ENCODE measurements at places on chromosomes 12 and 14. TPM values are rescaled to one million over a fixed set of nuclear protein-coding genes. Genes with fewer than 3 reads are reported as not detected.

KRT74 gene
- total RNA-seq, result not detected

GRCh38 chr14:66403183-66403582 lies 83.0 kb upstream of the CCDC196 start:
- DNase-seq, result no peak

DNA sequence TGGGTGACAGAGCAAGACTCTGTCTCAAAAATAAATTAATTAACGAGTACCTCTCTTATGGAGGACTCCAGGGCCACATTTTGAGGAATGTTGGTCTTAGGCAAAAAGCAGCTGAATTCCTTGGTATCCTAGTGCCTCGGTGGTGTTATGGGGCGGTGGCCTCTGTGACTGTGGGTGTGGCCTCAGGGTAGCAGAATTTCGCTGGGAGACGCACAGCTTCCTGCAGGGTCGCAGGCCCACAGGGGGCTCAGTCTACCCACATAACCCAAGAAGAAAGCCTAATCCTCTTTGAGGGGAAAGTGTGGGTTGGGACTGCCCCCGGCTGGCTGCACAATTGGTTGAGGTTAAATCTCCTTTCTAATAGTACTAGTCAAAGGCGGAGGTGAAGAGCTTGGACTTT lies 11.2 kb upstream of the SERPINA4 start:
- peak; percentile 26 for DNase-seq

DNA sequence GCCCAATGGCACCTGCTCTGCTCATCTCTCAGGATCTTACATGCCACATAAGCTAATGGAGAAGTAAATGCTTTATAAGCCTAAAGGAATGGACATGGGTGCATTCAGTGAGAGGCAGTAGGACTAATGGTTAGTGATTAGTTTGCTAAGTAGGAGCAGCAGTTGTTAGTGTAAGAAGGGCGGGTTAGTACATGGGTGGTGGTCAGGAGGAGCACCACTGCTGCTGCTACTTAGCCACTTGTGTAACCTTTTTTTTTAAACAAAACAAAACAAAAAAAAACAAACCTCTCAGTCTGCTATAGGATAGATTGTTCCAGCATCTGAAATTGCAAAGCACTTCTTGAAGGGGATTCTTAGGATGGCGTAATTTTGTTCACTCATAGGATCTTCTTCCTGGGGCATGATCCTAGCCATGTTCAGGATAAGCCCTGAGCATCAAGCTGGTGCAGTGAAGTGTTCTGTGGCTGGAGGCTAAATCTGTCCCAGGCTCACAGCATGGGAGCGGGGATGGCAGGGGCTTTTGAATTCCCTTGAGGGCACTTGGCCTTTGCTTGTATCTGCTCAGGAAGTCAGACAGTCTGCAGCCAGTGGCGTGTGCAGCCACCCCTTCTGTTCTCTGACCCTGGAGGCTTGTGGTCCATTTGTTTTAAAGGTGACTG lies 63.6 kb downstream of the CHST11 start:
- DNase-seq, result no peak

DNA sequence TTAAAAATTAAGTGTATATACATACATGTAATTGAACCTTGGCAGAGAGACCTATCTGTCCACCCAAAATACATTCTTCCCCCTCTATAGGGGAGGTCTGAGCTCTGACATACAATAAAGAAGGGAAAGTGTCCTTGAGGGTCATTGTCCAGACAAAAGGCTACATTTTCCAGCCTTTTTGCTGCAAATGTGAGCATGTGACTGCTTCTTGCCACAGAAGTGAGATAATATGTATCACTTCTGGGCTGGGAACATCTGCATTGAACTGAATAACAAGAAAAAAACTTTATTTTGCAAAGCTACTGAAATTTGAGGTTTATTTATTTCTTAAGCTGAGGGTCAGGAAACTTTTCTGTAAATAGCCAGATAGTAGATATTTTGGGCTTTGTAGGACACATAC lies 131.3 kb downstream of the TBC1D30 start:
- no peak for DNase-seq

GRCh38 chr14:74712499-74713394 lies at the start of the genes AREL1 and FCF1:
Gene AREL1 (minus strand): TSS chr14:74713080. CDS start chr14:74685615, 27,465 bp downstream.
Gene FCF1 (plus strand): TSS chr14:74713144. CDS start chr14:74713198, 54 bp downstream.
- peak; percentile 79 for DNase-seq
